Stimulated activated CD4-positive, alpha-beta T cell treated with anti-CD3 and anti-CD28 coated beads, TNF-alpha, amount 100 ng/mL, for 24 hours (primary cell): ENCODE measurements at places on chromosomes 5 and 9.

DNA sequence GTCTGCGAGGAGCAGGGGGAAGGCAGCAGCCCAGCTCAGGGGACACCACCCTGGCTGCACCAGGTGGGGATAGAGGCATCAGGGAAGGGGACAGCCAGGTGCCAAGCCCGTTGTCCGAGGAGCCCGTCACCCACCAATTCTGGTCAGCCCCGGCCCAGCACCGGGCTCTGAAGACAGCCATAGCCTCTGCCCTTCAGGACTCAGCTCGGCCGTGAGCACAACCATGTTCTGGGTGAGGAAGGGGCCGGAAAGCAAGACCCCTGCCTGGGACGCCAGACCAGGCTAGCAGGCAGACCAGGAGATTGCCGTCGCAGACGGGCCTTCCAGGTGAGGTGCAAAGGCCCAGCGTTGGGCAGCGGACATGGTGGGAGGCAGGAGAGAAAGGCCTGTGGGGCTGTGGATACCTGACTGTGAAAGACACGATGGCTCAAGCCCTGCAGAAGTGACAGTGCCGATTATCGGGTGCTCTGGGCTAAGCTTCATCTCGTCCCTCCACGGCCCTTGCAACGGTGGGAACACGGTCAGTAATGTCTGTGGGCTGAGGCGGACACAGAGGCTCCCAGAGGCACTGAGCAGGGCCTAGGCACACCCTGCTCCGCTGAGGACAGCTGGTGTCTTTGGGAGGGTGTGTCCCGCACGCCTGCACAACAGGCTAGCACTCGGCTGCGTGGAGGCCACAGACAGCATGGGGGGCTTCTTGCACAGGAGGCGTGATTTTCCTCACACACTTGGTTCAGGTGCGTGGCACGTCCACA, 36.5 kb downstream of the DBH start:
- no peak for DNase-seq

DNA sequence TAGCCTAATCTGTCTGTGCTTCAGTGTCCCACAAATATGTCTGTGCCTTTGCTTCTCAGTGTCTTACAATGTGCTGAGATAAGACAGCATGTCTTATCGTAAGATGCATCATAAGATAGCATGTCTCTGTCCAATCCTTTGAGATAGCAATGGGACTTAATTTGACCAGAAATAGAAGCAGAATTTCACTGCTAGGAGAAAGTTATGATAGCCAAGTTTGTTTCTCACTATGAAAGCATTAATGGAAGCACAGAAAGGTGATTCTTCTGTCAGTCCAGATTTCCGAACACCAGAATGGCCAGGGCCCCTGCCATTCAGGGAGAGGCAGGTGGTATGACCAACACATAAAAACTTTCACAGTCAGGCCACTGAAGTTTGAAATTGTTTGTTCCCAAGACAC, 111.4 kb downstream of the TRIM32 start:
- DNase-seq: no peak

GRCh38 chr5:11385251-11385900, 518.9 kb downstream of the CTNND2 start:
- no peak for DNase-seq

DNA sequence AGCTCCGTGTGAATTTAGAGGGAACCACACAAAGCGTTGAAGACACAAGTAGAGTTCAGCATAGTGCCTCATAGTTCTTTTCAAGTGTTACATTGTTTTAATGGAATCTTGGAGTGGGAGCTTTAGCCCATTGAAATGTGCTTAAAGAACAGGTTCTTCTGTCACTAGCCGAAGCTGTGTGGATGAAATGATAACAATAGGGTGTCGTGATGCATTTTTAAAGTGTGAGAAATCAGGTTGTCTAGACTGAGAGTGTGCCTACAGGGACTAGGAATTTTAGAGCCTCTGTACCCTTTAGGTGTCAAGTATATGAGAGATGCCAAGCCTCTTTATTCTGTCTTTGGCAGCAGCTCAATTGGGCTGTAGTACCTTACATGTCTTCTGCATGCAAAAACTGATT, 83.0 kb downstream of the NDUFS4 start:
- DNase-seq: no peak

- DNase-seq: no peak
Measured at GRCh38 chr5:95641741-95642220, 4.8 kb upstream of the RFESD start.

- DNase-seq: no peak
Measured at GRCh38 chr5:79577693-79578092, 34.5 kb upstream of the TENT2 start.

DNA sequence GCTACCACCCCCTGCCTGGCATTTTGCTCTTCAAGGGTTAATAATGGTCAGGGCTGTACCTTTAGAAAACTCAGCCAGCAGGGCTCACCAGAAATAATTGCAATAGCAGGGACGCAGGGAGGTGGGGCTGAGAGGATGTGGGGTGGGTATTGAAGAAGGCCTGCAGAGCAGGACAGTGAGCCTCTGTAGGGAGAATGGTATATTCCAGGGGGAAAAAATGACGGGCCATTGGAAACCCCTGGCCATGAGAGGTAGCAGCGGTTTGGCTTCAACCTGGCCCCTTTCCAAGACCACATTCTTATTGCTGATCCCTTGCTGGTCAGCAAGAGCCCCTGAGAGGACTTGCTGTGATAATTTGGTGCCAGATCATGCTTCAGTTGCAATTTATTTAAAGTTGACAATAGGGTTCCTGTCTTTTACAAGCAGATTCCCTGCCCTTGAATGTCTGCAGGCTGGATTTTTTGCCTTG, 36.7 kb upstream of the CTNNA1 start:
- no peak for DNase-seq

- DNase-seq: no peak
Measured at GRCh38 chr9:113393281-113393680, 7.8 kb downstream of the ALAD start.

GRCh38 chr9:7341571-7341970, 458.0 kb downstream of the DMAC1 start:
- DNase-seq: no peak

DNA sequence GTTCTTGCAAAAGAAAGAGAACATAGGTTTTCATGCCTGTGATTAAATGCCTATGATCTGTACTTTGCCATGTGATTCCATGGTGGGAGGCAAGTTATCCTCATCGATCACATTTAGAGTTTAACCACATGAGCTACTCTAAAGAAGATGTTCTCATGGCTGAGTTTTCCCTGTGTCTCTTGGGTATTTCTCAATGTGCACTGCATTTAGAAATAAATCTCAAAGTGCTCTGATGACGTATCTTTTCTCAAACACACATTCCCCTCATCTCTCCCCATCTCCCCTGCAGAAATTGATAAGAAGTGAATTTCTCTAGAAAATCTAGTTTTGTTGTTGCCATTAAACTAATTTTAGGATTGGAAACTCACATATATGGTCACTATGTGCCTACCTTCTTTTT, 282.2 kb downstream of the SEMA5A start:
- DNase-seq: no peak

- no peak for DNase-seq
Measured at GRCh38 chr5:149027636-149028035, 35.2 kb downstream of the SH3TC2 start.

- no peak for DNase-seq
Measured at GRCh38 chr9:121123816-121124535, 49.2 kb downstream of the CNTRL start.

GRCh38 chr5:173320259-173320658, 8.0 kb downstream of the STC2 start:
- no peak for DNase-seq

DNA sequence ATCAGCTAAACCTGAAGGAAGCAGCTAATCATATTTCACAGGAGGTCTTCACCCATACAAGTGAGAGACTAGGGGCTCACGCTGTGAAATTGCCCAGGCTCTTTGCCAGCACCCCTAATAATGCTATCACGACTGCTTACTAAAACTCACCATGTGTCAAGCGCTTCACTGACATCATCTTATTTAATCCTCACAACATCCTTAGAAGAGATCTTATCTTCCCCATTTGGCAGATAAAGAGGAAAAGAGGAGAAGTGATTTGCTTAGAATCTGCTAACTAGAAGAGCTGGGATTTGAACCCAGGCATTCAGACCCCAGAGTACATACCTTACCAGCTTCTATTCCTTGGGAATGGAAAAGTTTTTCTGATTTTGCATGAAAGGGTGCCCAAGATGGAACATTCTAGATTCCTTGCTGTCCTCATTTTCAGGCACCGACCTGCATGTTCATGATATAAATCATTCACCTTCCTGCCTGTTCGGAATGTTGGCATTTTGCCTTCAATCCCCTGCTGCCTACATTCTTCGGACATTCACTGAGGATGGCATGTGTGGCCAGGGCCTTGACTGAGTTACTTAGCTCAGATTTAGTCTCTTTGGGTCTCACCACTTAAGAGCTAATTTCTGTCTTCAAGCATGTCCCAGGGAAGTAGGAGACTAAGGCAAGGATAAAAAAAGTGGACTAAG, 88.1 kb downstream of the SH3TC2 start:
- DNase-seq: no peak

- DNase-seq: no peak
Measured at GRCh38 chr9:79006546-79006945, 565.2 kb upstream of the TLE4 start.

- DNase-seq: peak; percentile 24
Measured at GRCh38 chr9:4301971-4302427, 2.1 kb upstream of the GLIS3 start.

DNA sequence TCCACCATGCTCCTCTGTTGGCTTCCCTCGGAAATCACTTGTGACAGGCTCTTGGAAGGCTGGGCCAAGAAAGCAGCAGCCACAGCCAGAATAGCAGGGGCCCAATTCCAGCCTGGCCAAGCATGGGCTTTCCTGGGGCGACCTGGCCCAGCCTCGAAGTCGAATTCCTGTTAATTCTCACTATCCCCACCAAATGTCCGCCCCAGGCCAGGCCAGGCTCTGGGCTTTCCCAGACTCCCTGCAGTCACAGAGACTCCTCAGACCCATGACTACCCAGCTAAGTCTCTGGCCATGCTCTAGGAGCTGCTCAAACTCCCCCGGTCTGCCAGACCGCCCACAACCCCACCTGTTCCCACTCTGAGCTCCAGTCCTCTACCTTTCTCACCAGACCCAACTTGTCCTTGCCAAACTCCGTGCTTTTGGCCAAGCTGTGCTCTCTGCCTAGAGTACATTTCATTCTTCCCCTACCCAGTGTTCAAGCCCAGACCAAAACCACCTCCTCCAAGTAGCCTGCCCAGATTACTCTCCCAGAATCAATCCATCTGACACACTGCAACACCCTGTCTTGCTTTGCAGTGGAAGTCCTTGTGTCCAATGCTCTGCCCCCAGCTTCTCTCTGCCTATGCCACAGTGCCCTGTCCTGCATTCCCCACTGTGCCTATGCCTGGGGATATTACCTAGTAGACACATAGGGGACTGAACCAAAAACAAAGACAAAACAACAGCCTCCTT, 26.2 kb downstream of the SHB start:
- DNase-seq: no peak

GRCh38 chr5:146006470-146007190, 70.3 kb downstream of the SH3RF2 start:
- DNase-seq: no peak

- no peak for DNase-seq
Measured at GRCh38 chr5:33857037-33857436, 34.8 kb downstream of the ADAMTS12 start.

GRCh38 chr5:180555168-180555921, 36.0 kb downstream of the SCGB3A1 start:
- DNase-seq: no peak

- DNase-seq: no peak
Measured at GRCh38 chr5:171644536-171644935, 141.1 kb upstream of the SMIM23 start.

GRCh38 chr5:107263387-107264018, 407.2 kb downstream of the EFNA5 start:
- no peak for DNase-seq

GRCh38 chr9:137319011-137319738, 17.1 kb upstream of the NRARP start:
- DNase-seq: no peak

- DNase-seq: no peak
Measured at GRCh38 chr5:109223531-109223930, 186.2 kb downstream of the PJA2 start.

DNA sequence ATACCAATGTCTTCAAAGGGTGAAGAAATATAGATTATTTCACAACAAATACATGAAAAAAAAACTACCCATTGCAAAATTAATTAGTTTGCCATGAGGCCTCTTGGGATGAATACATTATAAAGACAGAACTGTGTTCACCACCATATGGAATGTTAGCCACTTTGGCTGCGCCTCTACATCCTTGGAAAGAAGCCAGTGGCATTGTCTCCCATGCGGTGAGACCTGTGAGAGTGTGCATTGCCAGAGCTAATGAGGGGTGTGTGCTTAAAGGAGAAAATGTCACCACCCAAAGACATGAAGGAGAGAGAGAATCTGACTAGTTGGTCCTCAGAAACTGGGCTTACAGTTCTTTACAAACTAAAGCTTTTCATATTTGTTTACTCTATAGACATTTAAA, 110.6 kb downstream of the PLPPR1 start:
- no peak for DNase-seq

- DNase-seq: peak; percentile 57
Measured at GRCh38 chr5:132103332-132103951, 29.9 kb downstream of the CSF2 start.

GRCh38 chr9:133552236-133552635, 17.7 kb downstream of the ADAMTSL2 start:
- DNase-seq: no peak

- no peak for DNase-seq
Measured at GRCh38 chr5:158013939-158014338, 155.0 kb upstream of the CLINT1 start.

DNA sequence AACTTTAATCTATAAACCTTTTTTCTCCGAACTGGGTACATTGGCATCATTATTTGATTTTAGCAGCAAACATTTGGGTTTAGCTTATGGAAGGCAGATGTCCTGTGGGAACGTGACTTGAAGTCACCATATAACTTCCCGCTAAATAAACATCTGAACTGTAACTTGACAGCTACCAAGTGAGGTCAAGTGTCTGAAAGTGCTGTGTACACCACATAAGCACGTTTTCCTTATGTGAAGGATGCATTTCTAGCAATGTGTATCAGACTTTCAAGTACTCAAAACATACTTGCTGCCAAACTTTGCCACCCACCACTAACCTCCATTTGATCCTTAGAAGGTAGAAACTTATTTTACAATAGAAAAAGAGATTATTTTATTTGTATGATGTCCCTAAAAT, 35.7 kb downstream of the SLC1A3 start:
- no peak for DNase-seq

GRCh38 chr9:69421908-69422801, 97.1 kb downstream of the ENTREP1 start:
- peak; percentile 13 for DNase-seq

DNA sequence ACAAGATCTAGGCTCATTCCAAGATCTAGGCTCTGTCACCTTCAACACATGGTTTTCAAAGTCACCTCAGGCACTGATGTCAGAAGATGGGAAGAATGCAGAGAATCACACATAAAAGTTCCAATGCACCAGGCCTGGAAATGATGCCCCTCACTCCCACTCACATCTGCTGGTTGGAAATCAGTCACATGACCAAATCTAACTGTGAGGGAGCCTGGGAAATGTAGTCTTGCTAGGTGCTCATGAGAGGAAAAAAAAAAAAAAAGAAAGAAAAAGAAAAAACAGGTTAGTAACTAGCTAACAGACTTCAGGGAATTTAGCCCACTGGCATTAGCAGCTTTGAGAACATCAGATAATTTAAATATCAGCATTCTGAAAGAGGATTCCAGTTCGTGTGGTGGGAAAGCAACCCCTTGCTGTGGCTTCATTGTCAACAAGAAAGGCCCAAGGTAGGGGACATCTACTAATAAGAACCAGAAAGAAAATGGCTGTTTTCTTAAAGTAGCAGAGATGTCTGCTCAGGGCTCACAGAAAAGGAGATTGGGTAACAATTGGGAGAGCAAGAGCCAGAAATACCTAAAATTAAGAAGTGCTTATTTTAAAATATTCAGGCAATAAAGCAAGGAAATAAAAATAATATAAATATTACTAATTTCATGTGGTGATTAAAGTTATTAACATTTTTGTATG, 614.3 kb downstream of the ACTL7B start:
- no peak for DNase-seq
